Glutamatergic neuron (in vitro differentiated cells): ENCODE measurements at places on chromosomes 16 and 17. TPM values are rescaled to one million over a fixed set of nuclear protein-coding genes. Genes with fewer than 3 reads are reported as not detected.

- no peak for DNase-seq
These were observed 5.6 kb downstream of the GLG1 start for GRCh38 chr16:74601126-74601871.

CDRT15L2 gene
- total RNA-seq, result not detected

GRCh38 chr16:87765776-87766484 lies at the start of gene KLHDC4:
TSS of gene KLHDC4 (minus strand) at chr16:87765986. CDS start at chr16:87765890, 96 bp downstream.
- peak; percentile 92 for DNase-seq

DNA sequence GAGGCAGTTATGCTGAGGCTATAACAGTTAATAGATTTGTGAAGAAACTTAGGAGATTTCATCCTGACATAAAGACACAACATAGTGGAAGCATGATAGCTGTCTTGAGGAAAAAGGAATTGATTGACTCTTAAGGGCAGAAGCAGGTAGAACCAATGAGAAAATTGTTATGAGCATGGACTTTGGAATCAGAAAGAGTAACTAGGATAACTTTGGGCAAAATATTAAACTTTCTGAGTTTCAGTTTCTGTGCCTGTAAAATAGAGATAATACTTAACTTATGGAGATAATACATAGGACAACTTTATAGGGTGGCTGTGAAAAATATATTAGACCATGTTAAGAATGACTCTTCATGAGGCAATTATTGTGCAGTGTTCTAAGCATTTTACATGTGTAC lies 696.5 kb downstream of the CDH11 start:
- no peak for DNase-seq

PCGF2 gene
- 70.1 TPM for total RNA-seq

- DNase-seq, result no peak
These were observed 277.7 kb upstream of the N4BP1 start for GRCh38 chr16:48887646-48888210.

DNA sequence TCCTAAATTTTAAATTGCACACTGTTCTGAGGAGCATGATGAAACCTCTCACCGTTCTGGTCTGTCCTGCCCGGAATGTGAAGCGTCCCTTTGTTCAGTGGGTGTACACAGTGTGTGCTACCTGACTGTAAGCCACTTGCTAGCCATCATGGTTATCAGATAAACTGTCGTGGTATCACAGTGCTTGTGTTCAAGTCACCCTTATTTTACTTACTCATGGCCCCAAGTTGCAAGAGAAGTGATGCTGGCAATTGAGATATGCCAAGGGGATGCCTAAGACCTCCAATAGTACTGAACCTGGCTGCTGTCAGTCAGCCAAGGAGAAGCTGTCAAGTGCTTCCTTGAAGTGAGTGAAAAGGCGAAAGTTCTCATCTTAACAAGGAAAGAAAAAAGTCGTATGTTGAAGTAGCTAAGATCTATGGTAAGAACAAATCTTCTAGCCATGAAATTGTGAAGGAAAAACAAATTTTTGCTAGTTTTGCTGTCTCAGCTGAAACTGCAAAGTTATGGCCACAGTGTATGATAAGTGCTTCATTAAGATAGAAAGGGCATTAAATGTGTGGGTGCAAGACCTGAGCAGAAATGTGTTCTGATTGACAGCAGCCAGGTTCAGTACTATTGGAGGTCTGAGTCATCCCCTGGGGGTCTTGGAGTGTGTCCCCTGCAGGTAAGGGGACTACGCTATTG lies 5.8 kb downstream of the PIK3R6 start:
- no peak for DNase-seq
